Cerebellar nuclear complex (tissue), 1 donor: ENCODE measurements at places on chromosomes 16 and 17.

- DNase-seq: no peak
Observed at GRCh38 chr17:75004371-75004770, 8.1 kb upstream of the MRPL58 start.

DNA sequence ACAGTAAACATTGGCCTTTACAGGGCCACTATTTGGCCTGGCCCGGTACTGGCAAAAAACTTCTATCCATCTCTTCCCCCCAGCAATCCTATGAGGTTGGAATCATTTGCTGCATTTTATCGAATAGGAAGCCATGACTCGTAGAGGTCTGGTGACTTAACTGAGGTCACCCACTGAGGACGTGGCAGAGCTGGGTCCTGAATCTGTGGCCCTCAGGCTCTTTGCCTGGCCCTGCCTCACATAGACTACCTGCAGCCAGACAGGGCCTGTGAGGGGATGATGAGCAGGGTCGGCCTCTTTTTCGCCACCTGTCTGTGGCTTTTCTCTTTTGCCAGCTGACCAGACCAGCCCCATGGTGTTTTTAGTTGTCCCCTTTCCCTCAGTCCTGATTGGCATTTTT, 1.9 kb downstream of the PPP4C start:
- DNase-seq: no peak

GRCh38 chr17:12521416-12521815, 144.3 kb upstream of the MYOCD start:
- DNase-seq: no peak

DNA sequence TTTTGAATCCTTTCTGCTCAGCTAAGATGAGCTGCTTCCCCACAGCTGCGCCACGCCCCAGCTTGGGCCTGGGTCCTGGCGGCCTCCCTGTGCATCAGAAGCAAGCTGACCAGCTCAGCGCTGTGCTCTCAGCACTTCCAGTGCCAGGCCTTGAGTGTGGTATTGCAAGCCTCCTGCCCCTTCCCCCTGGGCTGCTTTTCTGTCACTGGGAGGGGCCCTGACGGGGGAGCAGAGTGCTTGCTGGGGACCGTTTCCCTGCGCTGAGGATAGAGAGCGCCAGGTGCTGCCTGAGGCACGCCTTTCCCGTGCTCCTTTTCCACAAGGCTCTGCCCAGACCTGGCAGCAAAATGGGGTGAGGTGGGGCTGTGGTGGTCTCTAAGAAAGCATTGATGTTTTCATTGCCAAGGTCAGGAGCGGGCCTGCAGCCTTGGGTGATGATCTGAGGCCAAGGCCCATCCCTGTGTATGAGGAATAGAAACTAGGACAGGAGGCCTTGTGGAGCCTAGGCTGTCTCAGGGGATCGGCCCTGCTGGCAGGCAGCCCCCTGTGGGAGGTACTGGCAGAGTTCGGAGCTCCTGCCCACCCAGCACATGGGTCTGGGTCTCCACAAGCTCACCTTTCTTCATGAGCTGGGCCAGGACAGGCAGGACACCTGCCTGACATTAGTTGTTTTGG, 29.7 kb downstream of the POLR3E start:
- no peak for DNase-seq

GRCh38 chr16:26457095-26457494, 609.6 kb upstream of the C16orf82 start:
- DNase-seq: no peak

DNA sequence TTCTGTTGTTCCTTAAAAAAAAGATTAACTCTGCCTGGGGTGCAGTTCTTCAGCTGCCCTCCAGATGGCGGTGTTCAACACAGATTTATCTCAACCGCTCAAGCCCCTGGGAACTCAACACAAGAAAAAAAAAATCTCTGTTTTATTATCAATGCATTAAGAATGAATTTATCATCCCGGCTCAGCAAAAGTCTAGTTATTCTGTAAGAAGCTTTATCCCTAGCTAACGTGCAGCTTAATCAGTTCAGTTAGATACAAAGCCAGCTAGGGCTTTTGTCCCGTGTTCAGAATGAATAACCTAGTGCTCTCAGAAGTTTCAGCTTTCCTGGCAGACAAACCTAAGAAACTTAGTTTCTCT, 475.9 kb upstream of the CCL2 start:
- DNase-seq: peak; percentile 15

- no peak for DNase-seq
Observed at GRCh38 chr16:57409870-57410587, 5.5 kb downstream of the CCL17 start.
